ENCODE measurements at places on chromosomes 3 and 15. TPM values are rescaled to one million over a fixed set of nuclear protein-coding genes. Genes with fewer than 3 reads are reported as not detected.
A peak's percentile ranks its signal among the peaks of the same experiment; 100 is the strongest.

DNA sequence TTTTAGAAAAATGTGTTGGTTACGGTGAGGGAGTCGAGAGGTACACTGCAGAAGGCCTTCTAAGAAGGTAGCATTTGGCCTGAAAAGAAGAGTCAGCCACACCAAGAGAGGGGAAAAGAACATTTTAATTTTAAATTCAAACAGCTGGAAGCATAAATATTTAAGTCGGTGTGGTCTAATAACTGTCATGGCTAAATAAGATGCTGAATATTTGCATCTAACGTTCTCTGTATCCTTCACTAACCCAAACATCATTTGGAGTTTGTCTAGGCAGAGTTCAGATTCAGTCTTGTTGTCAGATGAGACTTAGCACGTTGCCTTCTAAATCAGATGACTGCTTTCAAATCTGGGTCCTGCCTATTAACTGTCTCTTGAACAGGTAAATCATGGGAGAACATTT is 583.3 kb downstream of the DIPK2A start:
- DNase-seq: no peak

GRCh38 chr3:161203485-161204098 is 17.5 kb upstream of the NMD3 start:
- no peak for DNase-seq

- no peak for DNase-seq
These were observed 139.4 kb downstream of the OPA1 start for GRCh38 chr3:193732391-193732790.

- no peak for DNase-seq
These were observed 62.9 kb downstream of the PLD1 start for GRCh38 chr3:171747223-171747920.

GRCh38 chr15:73955861-73956742 is 29.8 kb downstream of the LOXL1 start:
- DNase-seq: no peak

DNA sequence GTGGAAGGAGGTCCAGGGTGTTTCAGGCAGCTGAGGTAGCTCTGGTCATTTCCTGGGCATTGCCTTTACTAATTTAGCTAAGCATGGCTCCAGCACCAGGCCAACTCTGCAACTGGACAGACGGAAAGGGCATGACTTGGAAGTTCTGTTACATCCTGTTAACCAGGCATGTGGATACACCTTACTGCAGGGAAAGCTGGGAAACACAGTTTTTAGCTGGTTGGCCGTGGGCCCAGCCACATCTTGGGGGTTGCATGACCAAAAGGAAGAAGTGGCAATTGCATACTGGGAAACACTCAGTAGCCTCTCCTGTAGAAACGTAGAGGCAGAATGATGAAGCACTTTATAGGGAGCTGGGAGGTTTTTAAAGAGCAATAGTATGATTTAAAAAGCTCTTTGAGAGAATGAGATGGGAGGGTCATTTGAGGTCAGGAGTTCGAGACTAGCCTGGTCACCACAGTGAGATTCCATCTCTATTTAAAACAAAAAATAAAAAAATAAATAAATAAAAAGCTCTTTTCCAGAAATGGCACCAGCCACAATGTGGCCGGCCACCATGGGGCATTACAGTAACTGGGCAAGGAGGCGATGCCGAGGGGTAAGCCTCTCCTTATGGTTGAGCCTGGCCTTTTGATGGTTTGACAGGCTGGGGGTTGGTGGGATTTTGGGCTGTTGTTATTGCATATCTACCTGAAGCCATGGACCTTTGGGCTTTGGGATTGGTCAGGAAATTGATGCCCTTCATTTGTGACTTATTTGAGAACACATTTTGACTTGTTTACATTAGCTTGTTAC is 28.6 kb downstream of the TRAK1 start:
- no peak for DNase-seq

DNA sequence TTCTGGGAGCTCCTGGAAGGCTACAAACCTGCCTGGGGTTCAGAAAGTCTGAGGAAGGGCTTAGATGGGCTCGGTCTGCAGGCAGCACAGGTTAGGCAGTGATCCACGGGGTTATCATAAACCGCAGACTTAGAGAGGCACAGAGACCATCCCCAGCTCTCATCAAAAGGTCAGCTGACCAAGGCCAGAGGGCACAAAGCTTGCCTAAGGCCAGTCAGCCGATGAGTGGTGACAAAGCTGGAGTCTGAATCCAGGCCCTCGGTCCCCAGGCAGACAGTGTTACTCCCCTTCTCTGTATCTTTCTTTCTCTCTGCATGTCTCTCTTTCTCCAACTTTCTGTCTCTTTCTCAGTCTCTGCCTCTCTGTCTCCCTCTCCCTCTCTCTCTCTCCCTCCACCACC is 56.5 kb downstream of the ADCY5 start:
- no peak for DNase-seq

DNA sequence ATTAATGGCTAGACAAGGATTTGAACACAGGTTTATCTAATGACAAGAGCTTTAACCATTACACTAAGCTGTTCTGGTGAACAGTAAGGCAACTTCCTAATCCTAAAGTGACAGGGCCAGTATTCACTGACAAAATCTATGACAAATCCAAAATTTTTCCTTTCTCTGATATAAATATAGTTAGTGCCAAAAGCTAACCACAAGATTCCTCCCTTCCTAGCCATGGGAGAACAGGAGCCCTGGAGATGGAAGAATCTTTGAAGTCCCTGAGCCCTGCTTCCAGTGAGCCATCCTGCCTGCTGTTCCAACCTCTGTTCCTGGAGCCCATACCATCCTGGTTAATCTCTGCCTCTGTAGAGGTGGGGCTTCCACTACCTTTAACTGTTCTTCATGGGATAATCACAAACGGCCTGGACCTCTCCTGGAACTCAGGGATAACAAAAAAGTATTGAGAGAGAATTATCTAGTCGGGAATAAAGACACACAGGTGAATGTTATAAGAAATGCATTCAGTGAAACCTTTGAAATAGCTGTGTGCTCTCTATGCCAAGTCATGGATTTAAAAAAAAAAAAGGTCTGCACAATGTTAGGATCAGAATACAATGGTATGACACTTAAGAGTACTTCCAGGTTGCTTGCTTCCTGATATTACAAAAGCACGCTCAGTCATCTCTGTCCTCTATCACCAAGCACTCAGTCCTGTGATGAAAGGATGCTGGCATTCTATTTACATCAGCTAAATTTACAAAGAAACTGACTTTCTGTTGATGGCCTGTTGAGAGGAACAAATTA is 235.8 kb downstream of the SUCLG2 start:
- DNase-seq: no peak

DNA sequence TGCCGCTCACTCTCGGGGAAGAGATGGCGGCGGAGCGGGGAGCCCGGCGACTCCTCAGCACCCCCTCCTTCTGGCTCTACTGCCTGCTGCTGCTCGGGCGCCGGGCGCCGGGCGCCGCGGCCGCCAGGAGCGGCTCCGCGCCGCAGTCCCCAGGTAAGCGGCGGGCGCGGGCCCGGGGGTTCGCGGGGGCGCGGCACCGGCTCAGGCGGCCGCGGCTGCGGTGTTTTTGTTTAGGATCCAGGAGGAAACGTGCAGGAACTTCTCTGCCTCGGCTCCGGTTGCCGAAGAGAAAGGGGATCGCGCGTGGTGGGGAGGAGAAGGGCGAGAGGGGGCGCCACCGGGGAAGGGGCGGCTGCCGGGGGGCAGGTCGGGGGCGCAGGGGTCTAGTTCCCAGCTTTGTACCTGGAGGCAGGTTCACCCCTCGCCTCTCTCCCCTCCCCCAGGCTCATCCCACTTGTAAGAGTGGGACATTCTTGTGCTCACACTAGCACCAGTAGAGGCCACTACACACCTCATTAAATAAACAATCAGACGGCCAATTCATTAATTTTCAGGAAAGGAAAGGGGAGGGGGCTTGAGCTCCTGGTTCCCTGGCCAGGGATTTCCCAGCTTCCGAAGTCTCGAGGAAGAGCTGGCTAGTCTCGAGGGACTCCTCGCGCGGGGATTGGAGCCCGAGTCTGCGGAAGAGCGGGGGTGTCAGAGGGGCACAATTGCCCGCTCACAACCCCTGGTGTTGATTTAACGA is 562 bp downstream of the NEO1 start:
- DNase-seq: peak; percentile 48

DNA sequence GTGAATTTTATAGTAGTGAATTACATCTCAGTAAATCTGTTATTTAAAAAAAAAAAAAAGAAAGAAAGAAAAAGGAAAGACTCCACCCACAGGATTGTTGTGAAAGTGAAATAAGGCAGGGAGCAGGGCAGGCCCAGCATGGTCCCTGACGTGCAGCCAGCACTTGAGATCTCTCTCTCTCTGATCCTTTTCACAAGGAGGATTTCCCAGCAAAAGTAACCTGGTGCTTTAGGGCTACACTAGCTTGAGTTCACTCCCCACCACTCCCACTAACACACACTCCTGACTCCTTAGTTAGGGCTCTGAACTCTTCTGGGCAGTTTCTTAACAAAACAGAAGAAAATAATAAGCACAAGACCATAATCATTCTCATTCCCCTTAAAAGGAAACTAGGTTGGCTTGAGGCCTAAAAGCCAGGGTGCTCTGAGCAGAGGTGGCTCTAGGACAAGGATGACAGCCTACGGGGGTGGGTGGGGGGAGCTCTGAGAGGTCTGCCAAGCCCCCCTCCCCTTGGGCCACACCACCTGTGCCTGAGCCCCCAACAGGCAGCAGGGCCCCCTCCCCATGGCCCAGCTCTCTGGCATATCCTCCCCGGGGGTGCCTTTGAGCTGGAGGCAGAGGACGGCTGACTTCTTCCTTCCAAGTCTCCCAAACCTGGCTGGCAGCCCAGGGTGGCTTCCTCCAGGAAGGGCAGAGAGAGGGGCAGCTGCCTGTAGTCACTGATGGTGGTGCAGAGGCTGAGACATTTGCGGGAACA is 856 bp downstream of the TMEM40 start:
- no peak for DNase-seq

DNA sequence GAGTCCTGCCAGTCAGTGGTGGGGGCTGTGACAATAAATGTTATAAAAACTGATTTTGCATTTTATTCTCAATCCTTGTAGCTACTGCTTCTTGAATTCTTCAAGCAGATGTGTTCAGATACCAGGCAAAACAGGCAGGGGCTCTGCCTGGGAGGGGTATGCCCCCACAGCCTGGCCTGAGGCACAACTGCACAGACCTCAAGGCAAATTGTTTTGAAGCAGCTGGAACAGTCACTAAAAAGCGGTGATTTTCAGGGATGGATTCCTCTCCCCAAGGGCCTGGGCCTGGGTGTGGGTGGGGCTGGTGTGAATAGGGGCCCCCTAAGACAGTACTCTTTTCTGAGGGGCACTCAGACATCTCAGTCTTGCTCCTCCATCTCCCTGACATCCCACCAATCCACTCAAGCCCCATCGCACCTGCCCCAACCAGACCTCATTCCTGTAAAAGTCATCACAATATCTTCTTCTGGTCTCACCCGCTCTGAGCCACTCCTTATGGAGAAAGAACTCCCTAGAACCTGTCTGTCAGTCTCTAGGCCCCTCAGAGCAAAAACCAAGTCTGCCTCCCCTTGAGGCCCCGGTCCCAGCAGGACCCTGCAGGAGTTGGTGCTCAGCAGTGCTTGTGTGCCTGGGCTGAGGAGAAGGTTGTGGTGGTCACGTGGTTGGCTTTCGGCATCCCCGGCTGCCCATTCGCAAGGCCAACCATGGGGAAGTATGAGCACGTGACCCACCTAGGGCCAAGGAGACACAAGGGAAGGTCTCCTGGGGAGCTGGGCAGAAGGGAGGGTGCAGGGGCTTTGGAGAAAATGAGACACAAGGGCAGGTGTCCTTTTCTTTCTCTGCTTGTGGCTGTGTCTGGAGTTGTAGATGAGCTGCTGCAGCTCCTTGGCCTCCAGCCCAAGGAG is 2.9 kb upstream of the PSTPIP1 start:
- DNase-seq: peak; percentile 47

GRCh38 chr3:141449424-141449823 is 37.4 kb upstream of the RASA2 start:
- DNase-seq: no peak

DNA sequence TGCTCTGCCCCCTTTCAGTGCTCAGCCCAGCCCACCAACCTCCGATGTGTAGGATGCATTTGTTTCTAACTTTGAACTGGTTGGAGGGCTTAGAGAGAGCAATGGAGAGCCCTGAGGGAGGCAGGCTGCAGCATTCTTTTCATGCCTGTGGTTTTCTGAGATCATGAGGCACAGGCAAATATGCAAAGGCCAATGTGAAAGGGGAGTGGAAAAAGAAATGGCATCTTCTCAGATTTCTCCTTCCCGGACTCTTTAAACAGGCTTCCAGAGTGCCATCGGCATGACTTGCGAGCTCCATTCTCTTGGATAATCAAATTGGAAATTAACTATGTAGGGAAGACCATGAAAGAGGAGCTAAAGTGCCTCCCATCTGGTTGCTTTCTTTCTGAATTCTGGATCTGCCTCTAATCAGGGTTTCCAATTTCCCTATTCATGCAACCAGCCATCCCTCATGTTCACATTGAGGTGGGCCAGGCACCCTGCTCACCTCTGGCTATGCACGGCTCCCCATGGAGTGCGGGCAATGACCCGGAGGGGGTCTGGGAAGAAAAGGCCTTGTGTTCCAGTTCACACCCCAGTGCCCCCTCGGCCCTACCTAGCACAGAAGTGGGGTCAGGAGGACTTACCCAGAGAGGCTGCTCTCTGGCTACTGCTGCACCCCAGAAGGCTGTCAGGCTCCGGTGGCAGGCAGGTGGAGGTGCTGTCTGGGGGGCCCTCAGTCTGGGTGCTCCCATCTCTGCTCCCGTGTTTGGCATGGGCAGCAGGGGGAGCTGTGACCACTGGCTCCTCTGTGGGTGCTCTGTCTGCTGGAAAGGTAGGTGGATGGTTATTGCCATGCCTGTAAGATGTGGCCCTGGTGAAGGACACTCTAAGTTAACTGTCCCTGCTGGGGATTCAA is 16.1 kb downstream of the AMOTL2 start:
- no peak for DNase-seq

DNA sequence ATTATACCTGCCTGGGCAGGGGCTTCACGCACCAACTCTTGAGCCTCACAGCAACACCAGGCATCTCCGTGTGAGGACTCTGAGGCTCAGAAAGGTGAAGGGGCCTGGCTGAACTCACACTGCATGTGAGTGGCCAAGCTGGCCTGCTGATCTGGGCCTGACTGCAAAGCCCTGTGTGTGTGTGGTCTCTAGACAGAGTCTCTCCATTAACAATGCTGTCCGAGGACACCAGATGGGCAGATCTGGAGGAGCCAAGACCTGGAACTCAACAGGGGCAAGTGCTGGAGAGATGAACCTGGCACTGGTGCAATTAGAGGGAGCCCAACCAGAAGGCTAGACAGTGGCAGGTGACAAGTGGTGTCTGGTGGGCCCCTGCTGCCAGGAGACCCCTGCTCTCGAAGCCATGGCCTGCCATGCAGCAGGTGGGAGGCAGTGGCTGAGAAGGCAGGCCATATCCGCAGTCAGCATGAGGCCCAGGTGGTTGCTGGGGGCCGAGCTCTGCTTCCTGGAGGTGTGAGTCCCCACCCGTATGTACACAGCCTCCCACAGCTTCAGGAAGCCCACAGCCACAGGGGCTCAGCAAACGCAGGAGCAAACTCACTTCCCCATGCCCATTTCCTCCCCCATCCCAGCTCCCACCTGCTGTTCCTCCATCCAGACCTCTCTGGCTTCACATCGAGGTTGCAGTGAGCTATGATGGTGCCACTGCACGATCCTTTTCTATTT is 39.0 kb downstream of the CYP11A1 start:
- no peak for DNase-seq

GRCh38 chr15:32819448-32819847 is 101.6 kb downstream of the GREM1 start:
- DNase-seq: no peak

GRCh38 chr3:79148786-79149185 is 619.0 kb downstream of the ROBO1 start:
- no peak for DNase-seq

Gene A4GNT
- not detected for total RNA-seq

Gene TYRO3
- 1.7 TPM for total RNA-seq

Gene FOXL2
- total RNA-seq: not detected

Gene ARMC8
- total RNA-seq: 38.3 TPM

Gene ADIPOQ
- not detected for total RNA-seq

Gene OIP5
- 13.1 TPM for total RNA-seq

Gene RIOX2
- total RNA-seq: 9.3 TPM

Gene GOLGA8S
- total RNA-seq: 0.23 TPM

Gene PLA2G4D
- not detected for total RNA-seq
